Activated T-cell treated with anti-CD3 and anti-CD28 coated beads for 4 hours (primary cell): ENCODE measurements at places on chromosomes 1 and 21.

DNA sequence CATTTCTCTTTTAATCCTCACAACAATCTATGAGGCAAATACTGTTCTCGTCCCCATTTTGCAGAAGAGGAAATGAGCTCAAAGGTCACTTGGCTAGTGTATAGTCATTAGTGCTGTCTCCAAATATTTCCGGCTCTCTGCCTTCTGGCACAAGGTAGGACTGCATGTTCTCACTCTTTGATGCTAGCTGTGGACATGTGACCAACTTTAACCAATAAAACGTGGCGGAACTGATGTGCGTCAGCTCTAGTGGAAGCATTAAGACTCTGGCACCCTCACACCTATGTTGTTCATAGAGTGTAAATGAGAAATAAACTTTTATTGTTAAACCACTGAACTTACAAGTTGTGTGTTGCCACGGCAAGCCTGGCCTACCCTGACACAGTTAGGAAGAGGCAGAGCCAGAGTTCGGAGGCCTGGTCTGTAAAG is 5.0 kb upstream of the KIF21B start:
- DNase-seq: no peak

DNA sequence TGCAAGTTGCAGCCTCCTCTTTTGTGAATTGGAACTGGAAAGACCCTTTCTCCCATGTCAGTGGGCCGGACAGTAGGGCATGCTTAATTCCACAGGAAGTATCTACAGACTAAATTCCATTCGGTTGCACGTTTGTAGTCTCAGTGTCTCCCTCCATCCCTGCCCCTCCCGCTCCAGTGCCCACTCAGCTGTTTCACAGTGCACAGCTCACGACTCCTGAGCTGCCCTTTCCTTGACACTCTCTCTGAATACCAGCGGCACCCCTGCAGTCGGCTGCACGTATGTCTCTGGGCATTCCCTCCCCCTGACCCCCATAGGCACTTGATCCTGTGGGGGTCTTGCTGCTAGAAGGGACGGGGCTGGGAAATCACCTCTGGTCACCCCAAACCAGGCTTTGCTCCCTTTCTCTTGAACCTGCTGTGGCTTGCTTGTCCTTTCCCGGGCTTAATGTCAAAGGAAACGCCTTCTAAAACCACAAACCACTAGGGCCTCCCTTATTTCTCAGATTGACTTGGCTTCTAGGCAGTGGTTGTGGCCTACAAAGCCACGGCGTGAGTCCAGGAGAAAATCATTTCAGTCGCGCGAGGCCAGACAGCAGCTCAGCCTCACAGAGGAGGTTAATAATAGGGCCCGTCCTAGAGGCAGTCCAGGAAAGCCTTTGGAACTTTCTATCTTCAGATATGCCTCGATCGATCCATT is 365.3 kb upstream of the PROX1 start:
- DNase-seq: no peak

DNA sequence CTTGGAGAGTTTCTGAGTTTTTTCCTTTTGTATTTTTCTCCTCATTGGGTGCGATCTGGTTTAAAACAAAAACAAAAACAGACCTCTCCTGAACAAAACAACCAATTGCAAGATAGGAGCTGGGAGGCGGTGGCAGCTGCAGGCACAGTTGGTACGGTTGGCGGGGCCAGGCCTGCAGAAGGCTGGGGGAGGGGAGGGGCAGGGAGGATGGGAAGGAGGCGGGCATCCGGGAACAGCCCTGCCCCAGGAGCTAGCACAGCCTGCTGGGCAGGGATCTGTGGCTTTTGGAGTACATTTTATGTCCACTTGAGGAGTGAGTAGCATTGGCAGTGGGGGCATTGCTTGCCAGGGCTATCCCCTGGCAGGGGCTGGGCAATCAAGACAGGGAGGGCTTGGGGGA is 5.2 kb downstream of the CAPN9 start:
- no peak for DNase-seq

DNA sequence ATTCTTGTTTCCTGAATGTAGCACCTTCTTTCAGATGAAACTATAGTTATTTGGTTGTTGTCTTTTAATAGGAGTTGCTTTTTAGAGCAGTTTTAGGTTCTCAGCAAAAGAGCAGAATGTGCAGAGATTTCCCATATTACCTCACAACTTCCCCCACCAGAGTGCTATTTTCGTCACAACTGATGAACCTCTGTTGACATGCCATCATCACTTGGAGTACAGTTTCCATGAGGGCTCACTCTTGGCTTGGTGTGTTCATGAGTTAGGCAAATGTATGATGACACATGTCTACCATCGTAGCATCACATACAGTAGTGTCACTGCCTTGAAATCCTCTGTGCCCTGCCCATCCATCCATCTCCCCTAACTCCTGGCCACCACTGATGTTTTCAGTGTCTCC is 3.7 kb downstream of the IBA57 start:
- no peak for DNase-seq

DNA sequence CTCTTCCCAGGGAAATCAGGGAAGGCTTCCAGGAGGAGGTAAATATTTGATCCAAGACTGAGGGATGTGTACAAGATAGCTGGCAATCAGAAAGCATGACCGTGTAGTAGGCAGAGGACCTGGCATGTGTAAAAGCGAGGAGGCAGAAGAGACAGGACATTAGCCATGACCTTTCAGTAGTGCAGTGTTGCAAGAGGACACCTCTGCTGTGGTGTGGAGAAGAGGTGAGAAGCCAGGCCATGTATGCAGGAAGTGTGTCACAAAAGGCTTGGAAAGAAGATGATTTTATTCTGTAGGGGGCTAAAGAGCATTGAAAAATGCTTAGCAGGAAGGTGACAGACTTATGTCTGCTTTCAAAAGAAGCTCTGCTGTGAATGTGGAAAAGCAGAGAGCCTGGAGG is 381.0 kb downstream of the ZP4 start:
- no peak for DNase-seq

- DNase-seq: no peak
Measured at GRCh38 chr1:12584900-12585525, 33.0 kb downstream of the DHRS3 start.

- no peak for DNase-seq
Measured at GRCh38 chr21:39613041-39613934, 548 bp downstream of the B3GALT5 start.

DNA sequence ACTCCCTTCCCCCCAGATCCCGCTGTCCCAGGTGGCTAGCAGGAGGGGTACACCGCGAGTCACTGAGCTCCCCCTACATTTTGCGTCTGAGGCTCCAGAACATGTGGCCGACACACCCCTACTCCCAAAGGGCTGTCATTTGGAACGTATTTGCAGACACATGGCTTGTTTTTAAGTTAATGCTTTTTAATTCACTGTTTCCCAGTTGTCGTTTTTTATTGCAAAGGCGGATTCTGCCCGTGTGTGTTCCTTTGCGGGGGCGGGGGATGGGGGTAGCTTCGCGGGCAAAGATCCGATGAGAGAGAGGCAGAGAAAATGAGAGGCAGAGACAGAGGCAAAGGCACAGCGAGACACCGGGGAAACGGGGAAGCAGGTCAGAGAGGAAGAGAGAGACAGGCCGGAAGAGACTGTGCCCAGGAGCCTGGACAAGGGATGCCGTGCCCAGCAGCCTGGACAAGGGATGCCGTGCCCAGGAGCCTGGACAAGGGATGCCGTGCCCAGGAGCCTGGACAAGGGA is 270.2 kb downstream of the FOXD2 start:
- no peak for DNase-seq

DNA sequence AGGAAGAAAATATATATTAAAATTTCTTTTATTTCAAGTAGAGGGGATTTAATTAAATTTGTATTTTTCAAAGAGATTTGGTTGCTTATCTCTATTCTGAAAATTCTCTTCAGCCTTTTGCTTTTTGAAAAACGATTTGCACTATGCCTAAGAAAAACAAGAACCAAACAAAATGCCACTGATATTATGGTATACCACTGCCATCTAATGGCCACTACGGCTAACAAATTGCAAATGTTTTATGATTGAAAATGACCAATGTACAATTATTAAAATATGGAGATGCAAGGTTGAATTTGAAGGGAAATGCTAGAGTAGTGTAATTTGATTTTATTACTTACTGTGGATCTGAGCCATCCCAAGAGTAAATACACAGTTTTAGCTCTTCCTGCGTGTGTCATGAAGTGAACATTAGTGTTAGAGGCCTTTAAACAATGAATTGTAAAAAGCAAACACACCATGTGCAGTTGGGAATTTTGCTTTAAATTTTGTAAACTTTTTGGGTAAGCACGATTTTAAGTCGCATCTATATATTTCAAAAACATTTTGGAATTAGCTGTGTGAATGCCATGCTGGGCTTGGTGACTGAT is 137.4 kb upstream of the USP25 start:
- no peak for DNase-seq
